AG08395 (cell line): ENCODE measurements at places on chromosomes 6 and 20.
A peak's percentile ranks its signal among the peaks of the same experiment; 100 is the strongest.

- DNase-seq, result no peak
Observed at GRCh38 chr6:25542984-25543910, 108.8 kb upstream of the SCGN start.

- no peak for DNase-seq
Observed at GRCh38 chr6:1796706-1797529, 187.2 kb downstream of the FOXC1 start.

DNA sequence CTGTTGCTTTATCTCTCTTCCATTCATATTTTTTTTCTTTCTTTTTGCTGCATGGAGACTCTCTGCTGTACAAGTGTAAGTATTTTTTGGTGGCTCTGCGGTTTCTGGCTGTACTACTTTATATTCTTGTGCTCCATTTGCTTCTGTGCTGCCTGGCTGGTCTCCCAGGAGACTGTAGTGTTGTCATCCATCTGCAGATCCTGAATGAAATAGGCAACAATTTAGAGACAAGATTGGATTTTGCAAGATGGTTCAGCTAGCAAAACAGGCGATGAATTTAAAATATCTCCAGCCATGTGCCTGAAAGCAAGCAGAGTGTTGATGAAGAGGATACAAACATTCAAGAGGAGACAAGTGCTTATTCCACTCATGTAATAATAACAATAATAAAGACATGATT lies 75.1 kb upstream of the SCGN start:
- DNase-seq, result no peak

DNA sequence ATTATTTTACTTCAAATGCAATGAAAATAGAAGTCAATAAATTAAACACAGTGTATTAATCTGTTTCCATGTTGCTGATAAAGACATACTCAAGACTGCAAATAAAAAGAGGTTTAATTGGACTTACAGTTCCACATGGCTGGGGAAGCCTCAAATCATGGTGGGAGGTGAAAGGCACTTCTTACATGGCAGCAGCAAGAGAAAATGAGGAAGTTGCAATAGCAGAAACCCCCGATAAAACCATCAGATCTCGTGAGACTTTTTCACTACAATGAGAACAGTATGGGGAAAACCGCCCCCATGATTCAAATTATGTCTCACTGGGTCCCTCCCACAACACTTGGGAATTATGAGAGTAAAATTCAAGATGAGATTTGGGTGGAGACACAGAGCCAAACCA lies 82.2 kb downstream of the GPR63 start:
- DNase-seq, result no peak

GRCh38 chr6:10163203-10163962 lies 251.5 kb downstream of the TFAP2A start:
- no peak for DNase-seq

DNA sequence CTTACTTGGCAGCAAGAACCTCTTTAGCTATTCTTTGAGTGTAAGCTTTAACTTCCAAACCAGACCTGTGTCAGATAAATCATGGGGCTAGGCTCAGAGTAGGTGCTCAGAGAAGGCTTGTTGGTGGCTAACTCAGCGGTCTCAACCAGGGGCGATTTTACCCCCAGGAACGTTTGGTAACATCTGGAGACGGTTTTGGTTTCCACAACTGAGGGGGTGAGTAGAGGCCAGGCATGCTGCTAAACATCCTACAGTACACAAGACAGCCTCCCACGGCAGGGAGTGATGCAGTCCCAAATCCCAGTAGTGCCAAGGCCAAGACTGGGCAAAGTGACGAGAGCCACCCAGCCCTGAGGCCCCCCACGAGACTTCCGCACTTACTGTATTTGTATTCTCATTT lies 59.2 kb downstream of the RAB44 start:
- DNase-seq, result no peak

- DNase-seq, result no peak
Observed at GRCh38 chr6:87824958-87825491, 123.0 kb upstream of the AKIRIN2 start.

GRCh38 chr6:13581700-13582229 lies 7.4 kb downstream of the SIRT5 start:
- no peak for DNase-seq

GRCh38 chr6:117548797-117549301 lies 53.5 kb downstream of the GOPC start:
- peak; percentile 37 for DNase-seq

GRCh38 chr6:98118397-98119045 lies 715.9 kb upstream of the POU3F2 start:
- DNase-seq, result no peak

- no peak for DNase-seq
Observed at GRCh38 chr20:36856691-36857635, 19.0 kb upstream of the TLDC2 start.

GRCh38 chr6:24431045-24431451 lies 28.3 kb downstream of the MRS2 start:
- DNase-seq, result peak; percentile 50

DNA sequence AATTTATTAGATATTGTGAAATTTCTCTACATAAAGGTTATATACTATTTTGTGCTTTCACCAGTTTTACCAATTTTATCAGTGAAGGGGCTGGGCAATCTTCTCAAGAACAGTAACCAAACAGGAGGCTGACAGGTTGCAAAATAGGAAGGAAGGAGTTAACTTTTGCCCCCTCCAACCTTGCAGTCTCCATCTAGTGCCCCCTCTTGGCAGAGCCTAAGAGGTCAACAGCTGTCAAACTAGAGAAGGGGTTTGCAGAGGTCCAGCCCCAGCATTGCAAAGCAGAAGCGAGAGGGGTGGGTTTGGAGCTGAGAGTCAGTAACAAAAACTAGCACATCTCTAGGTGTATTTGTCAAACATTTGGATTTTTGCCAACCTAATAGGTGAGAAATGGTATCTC lies 391.0 kb downstream of the CDC5L start:
- no peak for DNase-seq

GRCh38 chr6:6648692-6649343 lies 60.3 kb downstream of the LY86 start:
- DNase-seq, result no peak

GRCh38 chr20:44392088-44392775 lies 36.7 kb downstream of the HNF4A start:
- no peak for DNase-seq

GRCh38 chr20:49381558-49382493 lies 100.6 kb downstream of the KCNB1 start:
- peak; percentile 56 for DNase-seq

GRCh38 chr20:25259358-25259757 lies 11.5 kb downstream of the PYGB start:
- no peak for DNase-seq

- DNase-seq, result peak; percentile 58
Observed at GRCh38 chr6:141464490-141464889, 668.2 kb upstream of the GJE1 start.

DNA sequence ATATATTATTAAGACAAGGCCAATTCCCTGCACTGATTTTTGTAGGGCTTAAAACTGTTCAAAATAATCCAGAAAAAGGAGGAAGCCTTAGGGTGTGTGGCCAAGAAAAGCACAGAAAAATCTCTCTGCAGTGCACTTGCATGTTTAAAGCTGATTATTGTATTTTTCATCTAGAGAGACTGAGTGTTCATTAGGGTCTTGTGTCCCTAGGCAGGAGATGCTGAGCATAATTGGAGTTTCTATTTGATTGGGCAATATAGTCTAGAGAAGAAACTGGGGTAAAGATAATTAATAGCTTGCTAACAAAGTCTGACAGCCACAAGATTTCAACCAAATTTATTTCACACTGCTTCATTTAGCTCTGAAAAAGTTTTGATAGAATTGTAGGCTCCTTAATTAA lies 2.4 kb downstream of the FLRT3 start:
- no peak for DNase-seq

- no peak for DNase-seq
Observed at GRCh38 chr6:106973018-106973835, 1.3 kb downstream of the CD24 start.

DNA sequence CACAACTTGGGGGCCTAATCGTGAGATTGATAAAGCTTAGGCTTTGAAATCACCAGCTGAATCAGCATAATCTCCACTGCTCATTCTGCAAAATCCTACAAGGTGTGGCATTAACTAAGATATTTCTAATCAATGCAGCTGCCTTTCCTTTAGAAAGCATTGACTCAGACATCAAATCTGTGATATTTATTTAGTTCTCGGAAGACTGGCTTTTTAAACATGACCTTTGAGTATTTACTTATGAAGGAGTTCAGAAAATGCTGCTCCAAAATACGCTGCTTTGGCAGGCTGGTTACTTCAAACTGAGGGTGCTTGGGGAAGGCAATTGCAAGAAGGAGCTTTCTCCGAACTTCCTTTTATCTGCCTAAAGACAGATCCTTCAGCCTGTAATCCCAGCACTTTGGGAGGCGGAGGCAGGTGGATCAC lies 23.7 kb upstream of the FUCA2 start:
- no peak for DNase-seq
